Hippocampal formation (tissue), 2 donors: ENCODE measurements at places on chromosomes 4 and X.

- DNase-seq: no peak
These were observed 113.4 kb downstream of the BCOR start for GRCh38 chrX:39984191-39984956.

DNA sequence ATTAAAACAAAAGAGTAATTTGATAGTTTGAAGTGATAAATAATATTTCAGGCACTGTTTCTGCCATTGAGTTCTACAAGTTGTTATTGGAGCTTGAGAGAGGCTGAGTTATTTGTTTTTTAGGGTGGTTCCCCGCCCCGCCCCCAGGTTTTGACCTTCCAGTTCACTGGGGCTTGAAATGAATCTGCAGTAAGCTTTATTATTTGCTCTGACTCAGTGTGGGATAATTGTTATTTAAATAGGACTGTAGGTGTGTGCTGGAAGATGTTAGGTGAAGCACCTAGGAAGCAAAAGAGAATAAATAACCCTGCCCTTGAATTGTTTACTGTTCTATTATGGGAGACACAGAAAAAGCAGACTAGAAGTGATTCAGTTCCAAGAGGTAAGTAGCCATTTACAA, 81.2 kb upstream of the KCNIP4 start:
- DNase-seq: no peak

DNA sequence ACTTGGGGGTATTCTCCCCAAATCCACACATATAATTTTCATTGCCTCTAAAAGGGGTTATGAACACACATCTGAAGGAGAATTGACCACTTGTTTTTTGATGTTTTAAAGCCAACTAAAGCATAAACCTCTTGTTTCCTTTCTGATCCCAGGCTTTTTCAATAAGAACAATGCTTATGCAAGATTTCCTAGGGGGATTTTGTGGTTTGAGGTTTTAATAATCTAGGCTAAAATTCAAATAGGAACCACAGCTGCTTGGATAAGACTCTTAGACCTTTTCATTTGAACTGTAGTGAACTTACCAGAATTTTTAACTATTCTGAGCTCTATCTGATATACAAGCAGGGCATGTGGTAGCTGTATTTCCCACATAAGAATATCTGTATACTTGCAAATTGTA, 651.1 kb downstream of the ANKRD50 start:
- DNase-seq: no peak

DNA sequence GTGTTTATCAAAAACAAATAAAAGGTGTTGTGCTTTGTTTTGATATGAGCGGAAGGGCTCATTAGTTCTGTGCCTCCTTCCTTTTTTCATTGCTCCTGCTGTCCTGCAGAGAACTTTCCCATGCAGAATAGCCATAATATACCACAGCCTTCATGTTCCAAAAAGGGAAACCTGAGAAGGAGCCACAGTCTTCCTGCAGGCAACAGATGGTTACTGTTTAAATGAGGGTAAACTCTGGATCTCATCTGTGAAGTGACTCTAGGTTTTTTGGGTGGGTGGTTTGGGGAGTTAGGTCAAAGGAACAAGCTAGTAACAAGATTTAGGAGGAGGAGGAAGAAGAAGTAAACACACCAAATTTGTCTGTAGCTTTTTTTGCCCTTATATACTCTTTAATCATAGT, 131.8 kb downstream of the BMPR1B start:
- no peak for DNase-seq

DNA sequence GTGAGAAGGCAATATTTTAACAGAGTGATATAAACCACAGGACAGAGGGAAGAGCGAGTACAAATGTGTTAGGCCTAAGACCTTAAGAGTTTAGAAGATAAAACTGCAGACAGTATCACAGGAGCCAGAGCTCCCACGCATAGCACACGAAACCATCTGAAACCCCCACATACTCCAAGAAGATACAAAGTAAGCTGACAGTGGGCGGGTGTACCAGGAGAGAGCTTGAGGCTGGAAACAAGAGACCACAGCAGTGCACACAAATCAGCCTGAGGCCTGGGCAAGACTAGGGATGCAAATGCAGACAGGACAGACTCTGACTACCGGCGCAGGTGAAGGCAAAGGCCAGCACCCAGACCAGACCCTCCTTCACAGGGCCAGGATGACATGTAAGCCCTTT, 54.1 kb upstream of the ARHGAP24 start:
- no peak for DNase-seq

DNA sequence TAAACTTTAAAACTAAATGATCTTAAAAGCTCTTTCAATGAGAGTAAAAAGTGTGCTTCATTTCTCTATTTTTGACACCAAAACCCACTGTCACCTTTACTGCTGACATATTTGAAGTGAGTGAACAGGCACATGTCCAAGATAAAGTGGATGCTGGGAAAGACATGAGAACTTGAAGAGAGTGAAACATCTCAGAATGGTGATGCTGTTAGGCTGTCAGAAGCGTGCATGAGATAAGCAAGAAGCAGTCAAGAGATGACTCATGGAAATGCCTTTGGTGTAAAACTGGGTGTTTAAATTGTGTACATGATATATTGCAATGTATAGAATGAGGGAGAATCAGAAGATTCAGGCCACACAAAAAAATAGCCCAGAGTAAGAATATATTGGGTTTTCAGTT, 21.8 kb upstream of the GBA3 start:
- DNase-seq: no peak

GRCh38 chrX:106672527-106672926, 54.0 kb upstream of the RNF128 start:
- DNase-seq: no peak

DNA sequence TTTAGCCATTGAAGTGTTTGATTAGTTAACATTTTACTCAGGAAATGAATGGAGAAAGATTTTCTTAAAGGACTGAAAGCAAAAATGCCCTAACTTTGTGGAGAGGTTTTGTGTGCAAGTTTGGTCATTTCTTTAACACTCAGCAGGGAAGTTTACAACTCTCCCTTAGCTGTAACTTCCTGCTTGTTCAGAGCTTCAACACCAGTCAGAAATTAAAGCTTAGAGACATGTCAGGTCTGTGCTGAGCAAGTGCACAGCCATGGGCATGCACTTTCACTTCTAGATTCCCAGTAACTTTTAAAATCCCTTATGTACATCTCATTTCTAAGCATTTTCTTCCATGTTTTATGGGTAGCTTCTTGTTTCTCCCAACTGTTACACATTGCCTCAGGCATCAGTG, 326.0 kb downstream of the ACTRT1 start:
- DNase-seq: no peak

- DNase-seq: no peak
These were observed 298.2 kb upstream of the KLF3 start for GRCh38 chr4:38365748-38366310.

DNA sequence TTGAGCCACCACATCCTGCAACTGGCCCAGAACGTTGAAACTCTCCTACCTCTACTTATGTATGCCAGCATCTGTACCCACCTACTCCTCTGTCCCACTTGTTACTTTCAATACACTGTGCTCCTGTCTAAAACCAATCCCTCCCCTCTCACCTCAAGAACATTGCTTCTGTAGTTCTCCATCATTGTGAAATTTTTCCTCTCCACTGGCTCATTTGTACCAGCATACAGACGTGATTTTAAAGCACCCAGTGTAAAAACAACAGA, 25.5 kb upstream of the USO1 start:
- DNase-seq: no peak

GRCh38 chr4:41725254-41725653, 23.3 kb downstream of the PHOX2B start:
- DNase-seq: no peak
